ENCODE measurements at places on chromosomes 11 and 22. TPM values are rescaled to one million over a fixed set of nuclear protein-coding genes. Genes with fewer than 3 reads are reported as not detected.

The MRGPRX4 gene
- not detected for polyA plus RNA-seq

The TRIM49 gene
- not detected for polyA plus RNA-seq

The PKDREJ gene
- polyA plus RNA-seq: 0.54 TPM

The CCDC157 gene
- 1.1 TPM for polyA plus RNA-seq

The NLRP14 gene
- not detected for polyA plus RNA-seq

The OR5AL1 gene
- polyA plus RNA-seq: not detected

The CLTCL1 gene
- polyA plus RNA-seq: 34.6 TPM

The BBS1 gene
- 15.8 TPM for polyA plus RNA-seq

The TMPRSS13 gene
- polyA plus RNA-seq: not detected

The MEI1 gene
- 2.0 TPM for polyA plus RNA-seq

The P2RX3 gene
- 2.5 TPM for polyA plus RNA-seq

The ANO3 gene
- not detected for polyA plus RNA-seq

The POLDIP3 gene
- polyA plus RNA-seq: 73.3 TPM

The MMP8 gene
- not detected for polyA plus RNA-seq

The ADORA2A gene
- polyA plus RNA-seq: 9.9 TPM

The CD3D gene
- polyA plus RNA-seq: not detected

The OR6A2 gene
- not detected for polyA plus RNA-seq

The KCNE3 gene
- polyA plus RNA-seq: 2.8 TPM

The WT1 gene
- not detected for polyA plus RNA-seq

The OR9Q1 gene
- polyA plus RNA-seq: not detected

The KBTBD3 gene
- polyA plus RNA-seq: 6.2 TPM

The AAMDC gene
- polyA plus RNA-seq: not detected

The TEX54 gene
- not detected for polyA plus RNA-seq

The A4GALT gene
- 24.8 TPM for polyA plus RNA-seq

The MB gene
- polyA plus RNA-seq: 315 TPM

The OR52E8 gene
- polyA plus RNA-seq: not detected

The PHLDA2 gene
- polyA plus RNA-seq: 0.38 TPM

The MMP27 gene
- polyA plus RNA-seq: 0.09 TPM

The HYLS1 gene
- polyA plus RNA-seq: 6.0 TPM

The PDE2A gene
- 24.4 TPM for polyA plus RNA-seq

The EHF gene
- polyA plus RNA-seq: 0.12 TPM
